ENCODE measurements at places on chromosomes 3 and 15.

GRCh38 chr3:49717959-49718857 is 1.3 kb downstream of the AMIGO3 start:
- no peak for DNase-seq

DNA sequence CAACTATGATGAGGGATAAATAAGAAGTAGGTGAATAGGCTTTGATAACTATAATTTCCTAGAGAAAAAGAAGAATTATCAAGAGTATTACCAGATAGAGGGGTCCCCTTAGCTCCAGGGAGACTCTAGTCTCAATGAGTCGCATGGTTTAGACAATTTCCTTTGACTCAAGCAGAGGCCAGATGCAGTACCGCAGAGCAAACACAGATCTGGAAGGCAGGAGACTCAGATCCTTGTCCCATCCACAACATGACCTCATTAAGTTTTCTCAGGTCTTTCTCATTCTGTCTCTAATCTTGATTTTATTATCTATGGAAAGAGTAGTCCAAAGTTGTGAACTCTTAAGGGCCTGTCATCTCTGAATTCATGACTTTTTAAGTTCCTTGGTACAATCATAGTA is 987.9 kb downstream of the NTRK3 start:
- no peak for DNase-seq

DNA sequence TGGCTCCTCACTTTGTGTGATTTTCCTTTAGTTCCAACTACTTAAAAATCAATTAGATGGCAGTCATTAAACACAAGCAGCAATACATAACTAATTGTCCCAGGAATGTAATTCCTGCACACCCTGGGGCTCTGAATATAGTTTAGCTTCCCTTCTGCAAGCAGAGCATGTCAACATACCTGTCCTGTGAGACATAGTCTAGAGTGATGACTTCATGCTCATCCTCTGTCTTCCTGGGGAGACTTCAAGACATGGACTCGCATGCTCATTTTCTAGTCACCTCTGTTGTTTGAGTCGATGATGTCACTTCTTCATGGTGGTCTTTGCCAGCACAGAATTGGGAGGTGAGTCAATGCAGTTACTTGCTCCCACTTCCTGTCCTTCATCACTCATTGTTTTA is 15.7 kb downstream of the C3orf52 start:
- no peak for DNase-seq

- DNase-seq: no peak
These were observed 18.5 kb downstream of the SHQ1 start for GRCh38 chr3:72829701-72830100.

DNA sequence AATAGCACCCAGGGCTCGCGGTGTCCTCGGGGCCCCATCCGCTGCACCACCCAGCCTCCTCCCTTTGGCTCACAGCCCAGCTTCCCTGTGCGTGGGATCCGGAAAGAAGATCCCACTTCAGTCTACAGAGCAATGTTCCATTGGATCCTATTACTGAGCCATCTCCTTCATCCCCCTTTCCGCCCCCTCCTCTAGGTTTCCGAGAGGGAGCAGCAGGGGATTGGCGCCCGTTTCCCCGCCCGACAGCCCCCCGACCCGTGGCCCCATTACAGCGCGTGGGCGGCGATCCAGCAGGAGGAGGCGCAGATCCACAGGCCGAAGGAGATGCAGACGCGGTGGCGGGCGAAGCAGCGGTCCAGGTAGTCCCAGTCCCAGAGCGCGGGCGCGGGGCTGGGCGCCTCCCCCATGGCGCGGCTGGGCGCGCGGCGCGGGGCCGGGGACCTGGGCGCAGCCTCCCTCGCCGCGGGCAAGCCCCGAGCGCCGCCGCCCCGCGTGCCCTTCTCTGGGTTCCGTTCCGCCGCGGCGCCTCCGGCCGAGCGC is 340 bp downstream of the TMEM44 start:
- DNase-seq: peak; percentile 49

DNA sequence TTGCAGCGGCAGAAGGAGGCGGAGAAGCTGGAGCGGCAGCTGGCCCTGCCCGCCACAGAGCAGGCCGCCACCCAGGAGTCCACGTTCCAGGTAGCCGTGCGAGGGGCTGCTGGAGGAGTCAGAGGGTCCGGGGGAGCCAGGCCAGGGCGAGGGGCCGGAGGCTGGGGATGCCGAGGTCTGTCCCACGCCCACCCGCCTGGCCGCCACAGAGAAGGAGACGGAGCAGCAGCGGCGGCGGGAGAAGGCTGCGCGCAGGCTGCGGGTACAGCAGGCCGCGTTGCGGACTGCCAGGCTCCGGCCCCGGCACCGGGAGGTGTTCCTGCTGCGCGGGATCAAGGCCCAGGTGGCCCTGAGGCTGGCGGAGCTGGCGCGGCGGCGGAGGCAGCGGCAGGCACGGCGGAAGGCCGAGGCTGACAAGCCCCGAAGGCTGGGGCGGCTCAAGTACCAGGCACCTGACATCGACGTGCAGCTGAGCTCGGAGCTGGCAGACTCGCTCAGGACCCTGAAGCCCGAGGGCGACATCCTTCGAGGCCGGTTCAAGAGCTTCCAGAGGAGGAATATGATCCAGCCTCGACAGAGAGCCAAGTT is 625.0 kb downstream of the MCTP2 start:
- DNase-seq: no peak

DNA sequence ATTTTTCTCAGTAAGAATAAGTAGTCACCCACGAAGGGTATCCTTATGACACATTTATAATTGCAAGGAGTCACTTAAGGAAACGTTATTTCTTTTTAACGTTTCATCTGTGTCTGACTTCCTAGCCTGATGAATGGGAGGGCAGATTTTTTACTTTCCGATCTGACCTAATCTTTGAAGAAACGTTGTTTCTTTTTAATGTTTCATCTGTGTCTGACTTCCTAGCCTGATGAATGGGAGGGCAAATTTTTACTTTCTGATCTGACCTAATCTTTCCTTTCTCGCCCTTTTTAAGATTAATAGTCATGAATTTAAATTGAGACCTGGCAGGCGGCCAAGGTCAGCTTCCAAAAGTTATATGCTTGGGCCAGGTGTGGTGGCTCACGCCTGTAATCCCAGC is 3.0 kb upstream of the KLHL6 start:
- no peak for DNase-seq

DNA sequence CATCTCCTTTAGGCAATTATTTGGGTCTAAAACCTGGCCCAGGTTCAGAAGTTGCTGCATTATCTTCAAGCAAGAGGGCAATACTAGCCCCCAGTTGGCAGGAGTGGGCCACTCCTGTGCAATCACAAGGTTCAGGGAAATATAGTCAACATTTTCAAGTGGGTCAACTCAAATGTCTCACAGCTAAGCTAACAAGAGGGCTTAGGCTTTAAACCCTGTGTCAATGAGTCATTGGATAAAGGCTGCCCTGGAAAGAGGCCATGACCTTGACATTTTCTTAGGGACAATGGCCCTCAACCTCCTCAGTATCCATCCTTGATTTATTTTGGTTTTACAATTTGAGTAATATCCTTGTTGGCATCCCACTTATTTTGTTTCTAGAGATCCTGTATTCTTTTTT is 73.5 kb upstream of the DCP1A start:
- no peak for DNase-seq

DNA sequence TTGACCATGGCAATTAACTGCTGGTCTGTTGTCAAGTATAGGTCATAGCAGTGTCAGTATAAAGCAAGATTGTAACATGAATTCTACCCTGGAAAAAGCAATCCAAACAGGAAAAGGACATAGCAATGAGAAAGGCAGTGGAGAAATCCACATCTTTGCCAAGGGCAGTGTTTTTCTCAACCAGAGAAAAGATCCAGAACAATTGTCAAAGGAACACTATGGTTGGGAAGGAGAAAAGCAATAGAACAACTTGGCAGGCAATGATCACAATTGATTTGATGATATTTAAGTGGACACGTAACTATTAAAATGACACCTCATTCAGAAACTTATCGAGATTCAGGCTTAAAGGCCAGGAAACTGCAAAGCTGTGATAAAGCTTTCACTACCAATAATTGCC is 271.1 kb downstream of the DIPK2A start:
- no peak for DNase-seq

DNA sequence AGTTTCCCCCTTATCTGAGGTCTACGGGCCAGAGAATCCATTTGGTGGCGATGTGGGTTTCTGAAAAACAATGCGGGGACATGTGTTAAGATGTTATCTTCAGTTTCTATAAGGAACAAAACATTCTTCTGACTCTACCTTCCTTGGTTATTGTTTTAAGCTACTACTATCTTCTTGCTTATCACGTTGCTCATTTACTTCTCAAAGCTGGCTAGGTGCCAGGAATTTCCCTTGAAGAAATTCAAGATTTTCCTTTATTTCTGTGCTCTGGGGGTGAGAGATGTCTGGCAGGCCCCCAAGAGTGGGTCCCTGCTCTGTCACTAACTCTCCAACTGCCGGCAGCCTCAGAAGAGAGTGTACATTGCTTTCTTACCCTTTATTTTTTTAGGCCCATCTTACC is 119.8 kb downstream of the RYR3 start:
- no peak for DNase-seq

DNA sequence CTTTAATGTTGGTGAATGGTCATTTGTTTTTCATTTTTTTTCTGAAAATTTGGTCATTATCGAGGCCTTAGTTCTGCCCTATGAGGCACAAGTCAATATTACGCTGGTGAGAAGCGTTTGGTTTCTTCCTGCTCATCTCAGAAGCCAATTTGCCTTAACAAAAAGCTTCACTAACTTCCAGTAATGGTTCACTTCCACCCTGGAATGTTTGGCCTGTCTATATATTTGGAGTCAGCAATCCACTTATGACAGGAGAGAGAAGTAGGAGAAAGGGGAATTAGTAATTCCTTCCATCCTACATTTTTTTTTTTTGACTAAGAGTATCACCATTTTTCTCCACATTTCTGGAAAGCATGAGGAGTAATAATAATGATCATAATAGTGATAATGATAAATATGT is 124.4 kb downstream of the DIPK2A start:
- no peak for DNase-seq

- DNase-seq: no peak
These were observed 7.4 kb upstream of the GSK3B start for GRCh38 chr3:120101624-120102023.

DNA sequence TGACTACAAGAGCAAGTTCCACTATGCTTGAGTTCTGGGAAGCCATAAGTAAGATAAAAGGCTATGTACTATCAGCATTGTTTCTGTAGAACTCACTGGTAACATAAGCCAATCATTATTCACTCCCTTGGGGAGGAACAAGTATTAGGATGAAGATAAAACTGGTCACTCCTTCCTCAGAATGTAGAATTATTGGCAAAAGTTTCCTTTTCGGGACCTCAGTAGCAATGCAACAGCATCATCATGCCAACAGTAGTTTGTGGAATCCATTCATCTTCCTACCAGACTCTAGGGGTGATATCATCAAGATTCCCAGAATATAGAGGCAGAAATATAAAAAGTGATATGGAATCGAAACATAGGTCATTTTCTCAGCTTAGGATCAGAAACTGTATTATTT is 209.5 kb downstream of the PLOD2 start:
- DNase-seq: no peak

- DNase-seq: peak; percentile 24
These were observed 44.8 kb downstream of the KBTBD12 start for GRCh38 chr3:127959873-127960272.

GRCh38 chr15:67048281-67049279 is 16.8 kb upstream of the SMAD3 start:
- DNase-seq: no peak

DNA sequence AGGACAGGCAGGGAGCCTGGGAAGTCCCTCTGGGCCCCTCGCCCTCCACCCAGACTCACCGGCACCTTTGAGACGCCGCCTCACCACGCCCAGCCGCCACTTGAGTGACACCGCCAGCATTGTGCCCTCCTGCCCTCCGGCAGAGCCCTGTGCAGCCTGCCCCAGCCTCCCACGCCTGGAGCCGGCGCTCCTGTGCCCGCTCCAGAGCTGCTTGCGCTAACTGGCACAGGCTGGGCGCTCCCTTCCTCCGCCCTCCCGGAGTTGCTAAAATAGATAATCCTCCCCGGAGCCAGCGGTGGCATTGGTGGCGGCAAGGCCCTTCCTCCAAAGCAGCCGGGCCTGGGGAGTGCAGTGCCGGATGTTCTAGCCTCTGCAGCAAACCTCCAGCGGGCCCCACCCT is 15.7 kb upstream of the GRIP2 start:
- no peak for DNase-seq

- no peak for DNase-seq
These were observed 43.1 kb downstream of the THRB start for GRCh38 chr3:24451461-24452099.

DNA sequence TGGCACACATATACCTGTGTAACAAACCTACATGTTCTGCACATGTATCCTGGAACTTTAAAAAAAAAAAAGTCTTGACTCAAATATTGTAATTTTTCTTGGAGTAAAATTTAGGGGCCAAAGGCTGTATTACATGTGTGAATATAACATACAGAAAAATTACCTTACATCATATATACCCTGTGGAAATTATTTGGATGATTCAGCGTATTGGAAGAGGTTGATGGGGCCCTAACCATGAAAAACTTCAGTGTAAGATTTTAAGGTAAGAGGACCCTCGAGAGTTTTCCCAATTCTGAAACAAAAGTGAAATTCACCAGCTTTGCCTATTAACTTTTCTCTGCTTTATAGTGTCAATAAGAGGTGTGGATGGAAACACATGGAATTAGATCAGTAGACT is 56.4 kb downstream of the UBE2E2 start:
- DNase-seq: no peak

DNA sequence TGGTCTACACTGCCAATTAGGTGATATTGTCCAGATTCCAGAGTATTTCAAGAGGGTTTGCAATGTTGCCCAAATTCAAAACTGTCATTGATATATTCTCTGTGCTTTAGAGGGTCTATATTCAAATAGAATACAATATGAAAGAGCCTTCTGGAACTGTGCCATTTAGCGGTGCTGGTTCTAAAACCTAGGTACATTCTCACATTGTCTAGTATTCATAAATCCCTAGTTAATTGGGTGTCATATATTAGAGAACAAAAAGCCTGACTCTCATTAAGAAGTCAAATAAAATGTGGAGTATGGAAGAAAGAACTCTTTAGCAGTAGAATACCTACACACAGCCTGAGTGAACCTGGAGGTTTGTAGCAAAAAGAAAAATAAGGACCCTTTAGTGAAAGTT is 447.9 kb downstream of the CNTN6 start:
- DNase-seq: no peak

DNA sequence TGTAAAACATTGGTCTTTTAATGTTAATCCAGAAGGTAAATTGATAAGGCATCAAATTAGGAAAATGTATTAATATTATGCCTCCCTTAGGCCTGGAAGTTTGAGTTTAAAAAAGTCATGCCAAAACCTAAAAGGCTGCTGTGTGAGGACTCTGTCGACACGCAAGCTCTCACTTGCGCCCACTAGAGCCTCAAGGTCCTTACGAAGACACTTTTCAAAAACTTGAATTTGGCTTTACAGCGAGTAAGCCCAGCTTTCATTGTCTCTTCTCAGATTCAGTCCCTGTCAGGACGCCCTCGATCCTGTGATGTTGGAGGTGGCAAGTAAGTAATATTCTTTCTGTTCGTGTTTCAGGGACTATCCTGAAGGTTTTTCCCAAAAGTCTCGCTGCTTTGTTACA is 89.7 kb downstream of the CRTC3 start:
- DNase-seq: no peak

Measured in neural crest cell (in vitro differentiated cells).